ENCODE measurements at places on chromosomes 1 and 21.

DNA sequence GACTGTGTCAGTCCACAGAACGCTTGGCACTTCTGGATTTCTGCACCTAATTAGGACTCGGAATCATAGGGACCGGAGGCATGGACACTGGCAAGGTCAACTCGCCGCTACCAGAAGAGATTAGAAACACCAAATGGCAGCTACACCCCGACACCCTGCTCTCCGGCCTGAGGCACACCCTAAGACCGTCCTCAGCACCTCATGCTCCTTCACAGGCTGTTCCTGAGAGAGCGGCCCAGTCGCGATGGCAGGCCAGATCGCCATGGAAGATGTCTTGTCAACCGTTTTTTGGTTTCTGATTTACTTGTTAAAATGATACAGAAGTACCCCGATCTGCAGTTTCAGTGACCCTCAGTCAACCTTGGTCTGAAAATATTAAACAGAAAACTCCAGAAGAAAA lies 46.8 kb downstream of the NPHP4 start:
- no peak for DNase-seq

DNA sequence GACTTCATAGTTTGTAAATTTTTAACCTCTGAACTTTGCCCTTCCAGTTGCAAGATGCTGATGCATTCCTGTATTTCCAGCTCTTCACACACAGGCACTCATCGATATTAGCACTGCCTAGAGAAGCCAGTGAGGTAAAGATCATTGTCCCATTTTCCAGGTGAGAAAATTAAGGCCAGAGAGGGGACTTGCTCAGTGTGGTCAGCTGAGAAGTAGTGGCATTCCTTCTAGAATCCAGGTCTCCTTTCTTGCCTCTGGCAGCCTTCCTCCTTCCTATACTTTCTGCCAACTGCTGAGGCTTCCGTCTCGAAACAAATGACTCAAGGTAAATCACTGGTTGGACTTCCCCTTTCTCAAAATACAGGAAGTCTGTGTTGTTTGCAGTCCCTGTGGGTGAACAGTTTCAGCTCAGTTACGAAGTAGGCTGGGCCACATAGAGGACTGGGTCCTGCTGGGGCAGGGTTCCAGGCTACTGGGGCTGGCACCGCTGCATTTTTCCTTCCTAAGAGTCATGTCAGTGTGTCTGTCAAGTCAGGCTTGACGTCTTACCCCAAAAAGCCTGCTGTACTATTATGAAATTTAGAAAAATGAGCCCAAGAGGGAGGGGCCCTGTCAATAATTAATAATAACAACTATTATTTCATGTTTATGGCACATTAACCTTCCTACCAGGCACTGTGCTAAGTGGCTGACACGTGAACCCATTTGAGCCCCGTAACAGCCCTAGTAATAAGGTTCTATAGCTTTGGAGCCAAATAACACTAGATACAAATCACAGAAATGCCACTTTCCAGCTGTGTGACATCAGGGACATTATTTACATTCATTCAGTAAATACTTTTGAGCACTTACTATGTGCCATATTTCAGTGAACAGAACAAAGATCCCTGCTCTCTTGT lies 16.6 kb upstream of the RNF19B start:
- DNase-seq: no peak

DNA sequence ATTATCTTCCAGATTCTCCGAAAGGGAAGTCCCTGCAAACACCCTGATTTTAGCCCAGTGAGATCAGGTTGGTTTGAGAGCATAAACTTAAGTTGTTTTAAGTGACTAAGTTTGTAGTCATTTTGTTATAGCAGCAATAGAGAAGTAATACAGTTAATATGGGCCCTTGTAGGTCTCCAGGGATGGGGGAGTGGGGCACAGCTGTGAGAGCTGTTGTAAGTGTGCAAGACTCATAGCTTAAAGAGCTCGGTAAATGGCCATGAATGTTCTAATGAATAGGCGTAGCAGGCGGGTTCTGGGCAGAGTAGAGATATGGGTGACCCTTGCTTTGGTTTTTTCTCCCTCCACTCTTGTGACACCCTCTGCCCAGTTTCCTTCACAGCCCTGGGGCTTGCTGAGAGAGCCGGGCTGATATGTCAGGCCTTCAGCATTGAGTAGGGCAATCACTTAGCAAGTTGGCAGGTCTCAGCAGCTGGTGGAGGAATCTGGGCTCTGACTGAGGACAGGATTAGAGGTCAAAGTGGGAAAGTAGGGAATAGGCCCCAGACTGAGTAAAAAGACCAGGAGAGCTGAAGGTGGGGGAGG lies 16.0 kb upstream of the ID3 start:
- no peak for DNase-seq

GRCh38 chr1:86552376-86552775 lies 5.5 kb downstream of the CLCA4 start:
- DNase-seq: no peak

GRCh38 chr1:112502826-112503225 lies 5.9 kb upstream of the WNT2B start:
- DNase-seq: no peak

- DNase-seq: no peak
Measured at GRCh38 chr21:35044770-35045541, 4.1 kb downstream of the RUNX1 start.

GRCh38 chr1:220001095-220001501 lies 45.2 kb downstream of the EPRS1 start:
- no peak for DNase-seq

- DNase-seq: no peak
Measured at GRCh38 chr1:143680304-143680703, 291.5 kb downstream of the FAM72C start.

- no peak for DNase-seq
Measured at GRCh38 chr1:169513208-169513607, 27.5 kb upstream of the SLC19A2 start.

DNA sequence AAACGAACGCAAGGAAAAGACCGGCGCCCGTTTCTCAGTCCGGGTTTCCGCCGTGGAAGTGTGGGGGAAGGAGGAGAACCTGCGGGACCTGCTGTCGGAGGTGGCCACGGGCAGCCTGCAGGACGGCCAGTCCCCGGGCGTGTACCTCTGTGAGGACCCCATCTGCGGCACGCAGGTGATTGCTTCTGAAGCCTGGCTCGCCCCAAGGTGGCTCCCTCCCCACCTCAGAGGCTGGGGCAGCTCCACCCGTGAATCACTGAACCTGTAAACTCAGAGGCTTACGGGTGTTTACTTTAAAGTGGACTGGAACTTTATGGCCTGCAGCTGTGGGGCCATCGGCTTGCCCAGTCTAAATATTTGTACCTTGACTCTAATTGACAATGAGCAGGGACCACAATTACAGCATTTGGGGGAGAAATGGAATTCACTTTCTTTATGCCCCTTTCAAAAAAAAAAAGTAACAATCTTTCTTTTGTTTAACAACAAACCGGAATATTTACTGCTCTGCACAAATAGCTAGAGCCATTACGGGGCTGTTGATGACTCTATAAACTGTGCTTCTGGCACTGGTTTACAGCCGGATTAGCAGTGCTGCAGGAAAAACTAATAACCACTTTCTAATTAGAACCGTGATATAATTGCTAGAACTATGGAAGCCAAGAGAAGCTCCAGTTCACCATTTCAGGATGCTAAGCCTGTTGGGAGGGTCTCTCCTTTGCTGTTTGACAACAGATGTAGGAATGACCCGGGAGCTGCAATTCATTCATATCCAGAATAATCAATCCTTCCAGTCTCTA lies 454.8 kb downstream of the KIF26B start:
- no peak for DNase-seq

DNA sequence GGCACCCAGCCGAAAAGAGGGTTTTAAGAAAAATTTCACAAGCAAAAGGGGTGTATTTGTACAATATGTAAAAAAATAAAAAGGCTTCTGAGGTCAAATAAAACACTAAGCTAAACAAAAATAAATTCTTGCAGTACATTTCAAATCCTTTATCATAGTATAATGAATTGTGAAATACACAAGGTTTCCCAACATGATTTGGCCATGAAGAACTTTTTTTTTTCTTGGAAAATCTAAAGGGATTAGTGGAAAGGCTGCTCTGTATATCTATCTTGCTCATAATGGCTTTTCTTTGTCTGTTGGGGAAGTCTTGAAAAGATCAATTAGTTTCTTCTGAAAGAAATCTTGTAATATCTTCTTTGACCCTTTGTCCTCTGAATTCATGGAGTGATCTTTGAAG lies 593.4 kb downstream of the PLPP3 start:
- no peak for DNase-seq

GRCh38 chr1:7266561-7266960 lies 481.3 kb downstream of the CAMTA1 start:
- no peak for DNase-seq

- DNase-seq: no peak
Measured at GRCh38 chr1:189673217-189673616, 804.4 kb downstream of the BRINP3 start.

- DNase-seq: no peak
Measured at GRCh38 chr1:172670316-172670715, 11.4 kb downstream of the FASLG start.

- no peak for DNase-seq
Measured at GRCh38 chr1:212267460-212267859, 17.8 kb upstream of the PPP2R5A start.

GRCh38 chr1:13769212-13769611 lies 69.2 kb downstream of the PRDM2 start:
- no peak for DNase-seq
